Fibroblast of skin of scalp (primary cell): ENCODE measurements at places on chromosomes 4 and X.

DNA sequence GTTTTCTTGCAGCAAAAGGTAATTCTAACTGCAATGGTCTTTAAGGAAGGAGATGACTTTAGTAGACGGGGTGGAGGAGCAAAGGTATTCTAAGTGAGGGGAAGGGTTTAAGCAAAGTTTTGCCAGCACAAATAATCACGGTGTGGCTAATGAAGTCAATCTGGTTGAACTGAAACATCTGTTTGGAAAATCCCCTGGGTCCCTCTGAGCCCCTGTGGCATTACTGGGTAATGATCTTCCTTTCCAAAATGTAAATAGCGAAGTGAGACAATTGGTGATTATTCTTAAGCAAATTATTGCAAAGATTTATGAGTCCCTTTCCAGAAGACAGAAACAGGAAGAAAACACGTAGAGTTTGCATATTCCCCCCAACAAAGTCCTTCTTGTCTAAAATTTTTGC lies 47.2 kb downstream of the FGFBP1 start:
- no peak for DNase-seq

DNA sequence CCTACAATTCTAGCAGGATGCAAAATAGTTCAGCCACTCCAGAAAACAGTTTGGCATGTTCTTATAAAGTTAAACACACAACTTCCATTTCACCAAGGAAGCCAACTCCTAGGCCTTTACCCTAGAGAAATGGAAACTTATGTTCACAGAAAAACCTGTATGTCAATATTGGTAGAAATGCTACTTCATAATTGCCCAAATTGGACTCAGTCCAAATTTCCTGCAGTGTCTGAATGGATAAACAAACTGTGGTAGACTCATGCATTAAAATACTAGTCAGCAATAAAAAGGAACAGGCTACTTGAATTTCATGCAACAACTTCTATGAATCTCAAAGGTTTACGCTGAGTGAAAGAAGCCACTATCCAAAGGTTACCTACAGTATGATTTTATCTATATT lies 1738.8 kb upstream of the IGFBP7 start:
- DNase-seq: no peak

GRCh38 chr4:119125931-119126330 lies 9.7 kb upstream of the MYOZ2 start:
- no peak for DNase-seq

DNA sequence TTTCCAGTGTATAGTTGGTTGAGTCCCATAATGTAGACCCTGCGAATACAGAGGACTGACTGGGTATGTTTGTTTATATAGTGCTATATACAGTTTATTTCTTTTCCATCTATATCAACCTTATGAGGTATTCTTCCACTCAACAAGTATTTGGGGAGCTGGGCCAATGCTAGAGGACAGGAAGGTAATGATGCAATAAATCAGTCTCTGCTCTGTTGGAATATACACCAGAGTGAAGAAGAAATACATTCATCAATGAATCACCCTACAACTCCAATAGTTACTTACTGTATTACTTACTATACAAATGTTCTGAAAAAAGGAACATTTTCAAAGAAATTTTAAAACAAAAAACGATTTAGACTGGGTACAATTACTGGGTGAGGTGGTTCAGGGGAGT lies 2.1 kb upstream of the ARSJ start:
- peak; percentile 41 for DNase-seq

DNA sequence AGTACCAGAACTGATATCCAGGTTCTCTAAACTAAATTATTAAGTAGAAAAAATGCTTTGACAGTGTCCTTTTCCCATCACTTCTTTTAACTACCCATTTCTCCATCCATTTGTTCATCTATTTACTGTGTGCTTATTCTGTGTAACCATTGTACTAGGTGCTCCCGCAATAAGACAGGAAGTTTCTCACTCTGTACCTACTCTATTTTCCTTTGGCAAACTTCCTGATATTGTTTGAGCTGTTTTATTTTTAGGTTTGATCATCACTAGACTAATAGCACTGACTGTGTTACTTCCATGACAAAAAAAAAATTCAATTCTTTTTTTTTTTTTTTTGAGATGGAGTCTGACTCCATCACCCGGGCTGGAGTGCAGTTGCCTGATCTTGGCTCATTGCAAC lies 102.5 kb upstream of the CASK start:
- DNase-seq: no peak

DNA sequence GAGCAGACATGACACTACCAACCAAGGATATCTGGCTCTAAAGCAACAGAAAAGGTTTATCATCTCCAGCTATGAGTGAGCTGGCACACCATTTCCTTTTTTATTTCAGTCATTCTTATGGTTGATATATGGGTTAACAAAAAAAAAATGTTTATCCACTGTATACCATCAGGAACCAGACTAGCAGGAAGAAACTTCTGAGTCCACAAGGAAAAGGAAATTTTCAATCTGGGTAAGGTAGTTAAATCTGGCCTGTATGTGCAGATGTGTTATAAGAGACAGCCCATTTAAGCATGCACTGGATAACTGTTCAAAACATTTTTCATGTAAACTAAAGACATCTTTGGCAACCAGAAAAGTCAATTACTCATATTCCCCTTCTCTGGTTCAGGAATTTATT lies 35.0 kb downstream of the AMMECR1 start:
- no peak for DNase-seq

DNA sequence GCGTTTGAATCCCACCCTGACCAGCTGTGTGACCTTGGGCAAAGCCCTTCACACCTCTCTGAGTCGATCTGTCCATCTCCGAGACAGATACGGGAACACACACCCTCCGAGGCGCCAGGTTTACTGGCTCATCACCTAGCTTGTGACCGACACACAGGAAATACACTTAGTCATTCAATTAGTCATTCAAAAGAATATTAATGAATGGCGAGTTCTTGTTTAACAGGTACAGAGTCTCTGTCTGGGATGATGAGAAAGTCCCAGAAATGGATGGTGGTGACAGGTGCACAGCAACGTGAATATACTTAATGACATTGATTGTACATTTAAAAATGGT lies 80.6 kb downstream of the PPP2R2C start:
- no peak for DNase-seq

GRCh38 chrX:9149501-9150245 lies 115.7 kb upstream of the FAM9B start:
- DNase-seq: peak; percentile 66

- no peak for DNase-seq
Observed at GRCh38 chr4:35201403-35201802, 1042.9 kb downstream of the ARAP2 start.

GRCh38 chr4:152575533-152575932 lies 39.6 kb upstream of the FBXW7 start:
- no peak for DNase-seq

GRCh38 chrX:29257521-29257920 lies 670.3 kb downstream of the IL1RAPL1 start:
- DNase-seq: peak; percentile 89

GRCh38 chrX:72069350-72070160 lies 62.2 kb downstream of the RTL5 start:
- no peak for DNase-seq
